Prostate gland (tissue), 2 donors: ENCODE measurements at places on chromosomes 1 and 21. TPM values are rescaled to one million over a fixed set of nuclear protein-coding genes. Genes with fewer than 3 reads are reported as not detected.

Gene SV2A
- 2.1 TPM for total RNA-seq

Gene MYBPH
- 7.7 TPM for total RNA-seq

Gene CLCA4
- 1.4 TPM for total RNA-seq

GRCh38 chr1:23562137-23562876 is 3.0 kb upstream of the ID3 start:
- peak; percentile 96 for DNase-seq

- DNase-seq = no peak
Observed at GRCh38 chr21:43879348-43880110, 14.5 kb downstream of the AGPAT3 start.

DNA sequence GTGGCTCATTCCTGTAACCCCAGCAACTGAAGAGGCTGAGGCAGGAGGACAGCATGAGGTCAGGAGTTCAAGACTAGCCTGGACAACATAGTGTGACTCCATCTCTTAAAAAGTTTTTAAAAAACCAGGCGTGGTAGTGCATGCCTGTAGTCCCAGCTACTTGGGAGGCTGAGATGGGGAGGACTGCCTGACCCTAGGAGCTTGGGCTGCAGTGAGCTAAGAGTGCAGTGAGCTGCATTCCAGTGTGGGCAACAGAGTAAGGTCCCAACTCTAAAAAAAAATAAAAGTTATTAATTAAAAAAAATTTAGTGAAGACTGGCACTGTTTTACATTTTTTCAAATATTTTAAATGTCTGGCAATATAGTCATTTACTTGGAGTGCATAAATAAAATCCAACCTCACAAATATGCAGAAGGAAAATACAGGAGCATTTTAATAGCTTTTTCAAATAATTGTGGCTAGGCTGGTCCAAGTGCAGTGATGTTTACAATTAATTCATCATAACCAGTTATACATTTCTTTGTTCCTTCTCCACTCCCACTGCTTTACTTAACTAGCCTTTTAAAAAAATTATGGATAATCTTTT is 10.8 kb downstream of the ZBTB8OS start:
- DNase-seq = no peak
